Caco-2 (cell line): ENCODE measurements at places on chromosomes 3 and 15. TPM values are rescaled to one million over a fixed set of nuclear protein-coding genes. Genes with fewer than 3 reads are reported as not detected.

- no peak for DNase-seq
Measured at GRCh38 chr15:78938658-78939488, 6.0 kb downstream of the CTSH start.

DNA sequence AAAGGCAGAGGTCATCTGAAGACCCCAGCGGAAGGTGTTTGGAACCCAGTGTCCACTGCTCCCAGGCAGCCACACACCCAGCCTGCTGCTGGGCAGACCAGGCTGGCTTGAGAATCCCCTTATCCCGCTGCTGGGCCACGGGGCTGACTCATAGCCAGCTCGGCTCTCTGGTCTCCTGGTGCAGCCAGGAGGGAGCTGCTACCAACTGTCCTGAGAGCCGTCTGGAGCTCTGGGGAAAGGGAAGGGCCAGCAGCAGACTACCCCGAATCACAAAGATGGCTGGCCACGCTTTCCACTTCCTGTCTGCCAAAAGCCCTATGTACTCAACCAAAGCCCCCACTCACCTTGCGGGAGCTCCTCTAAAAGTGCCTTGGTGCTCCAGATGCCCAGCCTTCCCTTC is 38.3 kb downstream of the WHAMM start:
- DNase-seq = no peak

DNA sequence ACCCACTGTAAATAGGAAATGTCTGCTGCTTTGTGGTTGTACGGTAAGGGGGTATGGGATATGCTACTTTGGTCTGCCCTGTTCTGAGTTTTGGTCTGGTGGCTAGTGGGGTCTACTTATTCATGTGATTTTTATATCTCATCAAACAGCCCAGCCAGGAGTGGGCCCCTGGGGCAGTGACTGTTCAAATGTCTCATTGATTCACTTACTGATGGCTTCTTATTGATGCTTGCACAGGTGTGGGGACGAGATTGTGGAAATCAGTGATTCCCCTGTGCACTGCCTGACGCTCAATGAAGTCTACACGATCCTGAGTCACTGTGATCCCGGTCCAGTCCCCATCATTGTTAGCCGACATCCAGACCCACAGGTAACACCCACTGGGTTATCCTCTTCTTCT is 38.5 kb downstream of the STARD5 start:
- DNase-seq = no peak

Gene PODXL2
- total RNA-seq = 39.1 and 43.0 TPM in 2 replicates

GRCh38 chr3:167559924-167560323 is 86.1 kb upstream of the SERPINI2 start:
- DNase-seq = no peak

- no peak for DNase-seq
Measured at GRCh38 chr15:71353171-71353570, 237.9 kb downstream of the THSD4 start.

GRCh38 chr3:24385012-24385615 is 109.5 kb downstream of the THRB start:
- no peak for DNase-seq

- DNase-seq = no peak
Measured at GRCh38 chr15:85100186-85100937, 118.7 kb downstream of the PDE8A start.

Gene EXD1
- total RNA-seq = not detected in 2 replicates

DNA sequence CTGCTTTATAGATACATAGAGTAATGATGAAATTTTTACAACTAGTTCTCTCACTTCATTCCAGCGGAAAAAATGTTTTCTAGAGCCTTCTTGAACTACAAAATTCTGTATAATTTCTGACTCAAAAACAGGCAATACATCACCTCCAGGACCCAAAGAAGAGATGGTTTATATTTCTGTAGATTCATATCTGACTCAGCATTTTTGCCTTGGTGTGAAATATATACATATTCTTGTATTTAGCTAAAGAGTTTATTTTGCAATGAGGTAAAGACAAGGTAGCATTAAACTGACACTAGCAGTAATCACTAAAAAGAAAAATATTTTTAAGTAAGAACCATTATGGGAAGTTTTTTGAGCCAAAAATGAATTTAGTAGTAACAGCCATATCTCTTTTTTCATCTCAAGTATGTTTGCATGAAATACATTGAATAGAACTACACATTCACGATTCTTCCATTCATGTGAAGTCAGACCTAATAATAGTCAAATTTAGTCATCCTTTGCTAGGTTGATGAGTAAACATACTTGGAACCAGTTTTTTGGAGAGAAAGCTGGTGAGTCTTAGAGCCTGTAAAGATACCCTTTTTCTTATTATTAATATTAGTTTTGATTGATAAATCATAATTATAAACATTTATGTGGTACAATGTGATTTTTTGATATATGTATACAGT is 31.6 kb downstream of the COL8A1 start:
- DNase-seq = no peak
